Urothelium cell line (cell line): ENCODE measurements at places on chromosomes 1 and 21.

- DNase-seq: no peak
Observed at GRCh38 chr1:160247053-160247452, 15.3 kb downstream of the DCAF8 start.

GRCh38 chr1:32501865-32502264, 37.0 kb downstream of the ZBTB8B start:
- no peak for DNase-seq

GRCh38 chr1:115308969-115309368, 29.1 kb downstream of the NGF start:
- DNase-seq: no peak

DNA sequence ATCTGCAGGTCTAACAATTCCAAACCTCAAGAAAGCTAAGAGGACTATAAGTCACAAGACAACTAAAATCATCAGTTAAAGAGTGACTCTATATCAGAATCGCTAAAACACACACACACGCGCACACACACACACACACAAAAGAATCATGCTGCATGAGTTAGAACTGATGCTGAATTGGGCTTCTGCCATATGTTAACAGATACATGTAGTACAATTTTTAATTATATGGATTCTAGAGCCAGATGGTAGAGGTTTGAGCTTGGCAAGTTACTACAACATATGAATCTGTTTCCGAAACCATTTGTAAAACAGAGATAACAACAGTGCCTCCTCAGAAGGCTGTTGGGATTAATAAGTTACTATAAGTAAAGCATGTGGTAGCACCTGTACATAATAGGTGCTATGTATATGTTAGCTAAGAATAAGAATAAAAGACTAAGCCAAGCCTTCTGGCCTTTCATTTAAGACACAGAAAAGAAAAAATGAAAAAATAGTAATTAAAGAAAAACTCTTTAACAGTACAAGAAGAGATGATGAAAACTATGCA, 17.9 kb downstream of the EPRS1 start:
- no peak for DNase-seq

DNA sequence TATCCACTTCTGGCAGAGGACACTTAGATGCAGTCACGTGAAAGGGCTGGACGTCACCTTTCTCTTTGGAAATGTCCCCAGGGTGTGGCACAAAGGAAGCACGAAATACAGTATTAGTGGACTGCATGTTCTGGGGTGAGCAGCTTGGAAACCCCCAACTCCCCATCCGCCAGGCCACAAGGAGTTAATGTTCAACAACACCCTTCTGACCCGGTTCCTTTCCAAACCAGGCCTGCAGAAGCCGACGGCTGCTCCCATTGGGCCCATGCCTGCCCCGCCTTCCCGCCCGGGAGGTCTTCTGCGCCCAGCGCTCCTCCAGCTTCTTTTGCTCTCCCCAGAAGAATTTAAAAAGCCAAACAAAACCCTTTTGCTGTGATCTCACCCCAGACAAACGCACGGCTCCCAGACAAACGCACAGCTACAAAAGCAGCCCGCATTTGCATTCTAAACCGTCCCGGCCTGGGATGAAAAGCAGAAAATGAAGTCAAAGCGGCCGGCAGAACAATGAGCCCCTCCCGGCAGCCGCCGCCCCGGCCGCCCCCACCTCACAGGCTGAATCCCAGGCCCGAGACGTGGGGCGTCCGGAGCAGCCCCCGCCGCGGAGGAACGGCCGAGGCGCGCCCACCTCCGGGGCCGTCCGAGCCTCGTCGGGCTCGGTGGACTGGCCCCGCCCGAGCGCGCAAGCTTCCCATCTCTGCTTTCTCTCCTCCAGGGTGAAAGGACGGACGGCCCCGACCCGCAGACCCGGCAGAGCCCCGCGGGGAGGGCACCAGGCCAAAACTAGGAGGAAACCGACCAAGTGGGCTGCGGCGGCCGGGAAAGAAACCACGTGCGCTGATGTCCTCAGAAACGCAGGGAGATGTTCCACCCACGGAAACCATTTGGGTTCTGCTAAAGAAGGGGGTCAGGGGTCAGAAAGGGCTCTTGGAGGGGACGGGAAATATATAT, 101.9 kb downstream of the PLPP3 start:
- no peak for DNase-seq

GRCh38 chr1:3599816-3600215, 11.5 kb downstream of the MEGF6 start:
- DNase-seq: no peak
